ENCODE measurements at places on chromosomes 1 and 21. TPM values are rescaled to one million over a fixed set of nuclear protein-coding genes. Genes with fewer than 3 reads are reported as not detected.

Gene DNAJC28
- total RNA-seq, result 0.94 TPM

Gene VAV3
- 0.38 TPM for total RNA-seq

Gene C1orf116
- total RNA-seq, result not detected

Gene RHEX
- not detected for total RNA-seq

Gene GOLT1A
- total RNA-seq, result 0.09 TPM

Gene LRRIQ3
- total RNA-seq, result 0.63 TPM

Gene IRF6
- 7.9 TPM for total RNA-seq

Gene NCMAP
- total RNA-seq, result not detected

Gene CYP4Z1
- not detected for total RNA-seq

Gene HPDL
- 1.4 TPM for total RNA-seq

Gene SYTL1
- total RNA-seq, result under 0.01 TPM

Gene BLACAT1
- total RNA-seq, result not detected

Gene RUNX3
- total RNA-seq, result under 0.01 TPM

Gene OR2L5
- not detected for total RNA-seq

Gene CHIT1
- total RNA-seq, result not detected

Gene GNAT2
- total RNA-seq, result not detected

Gene KLHL21
- 20.2 TPM for total RNA-seq

Gene ERICH3
- total RNA-seq, result not detected

Gene ZBTB17
- total RNA-seq, result 64.3 TPM

Gene CDKN2C
- 10.3 TPM for total RNA-seq

Gene OLFML2B
- total RNA-seq, result 0.28 TPM

Gene DNALI1
- 1.5 TPM for total RNA-seq

Gene KRTAP11-1
- total RNA-seq, result not detected

Gene TRIM45
- 1.3 TPM for total RNA-seq

Gene PROK1
- not detected for total RNA-seq

Gene LCE1E
- total RNA-seq, result not detected

Gene PFKFB2
- total RNA-seq, result 1.1 TPM

Gene NPPB
- 0.54 TPM for total RNA-seq

Gene WDTC1
- total RNA-seq, result 15.8 TPM

Gene RAB7B
- 0.09 TPM for total RNA-seq

Gene AKR7A3
- 0.28 TPM for total RNA-seq

Gene RBP7
- not detected for total RNA-seq

Gene TNFRSF9
- 0.27 TPM for total RNA-seq

Gene KIAA0319L
- 23.6 TPM for total RNA-seq

Gene HFM1
- under 0.01 TPM for total RNA-seq

Gene SERTAD4
- total RNA-seq, result 1.4 TPM

Gene OR14A2
- total RNA-seq, result not detected

Gene DYNLT4
- total RNA-seq, result 0.09 TPM

Gene SLAMF8
- total RNA-seq, result not detected

Gene RNF115
- 13.4 TPM for total RNA-seq

Gene RTCA
- total RNA-seq, result 38.0 TPM

Gene PITHD1
- total RNA-seq, result 36.0 TPM

Gene WNT2B
- 8.6 TPM for total RNA-seq

Gene LCE3C
- not detected for total RNA-seq

Gene LHX4
- not detected for total RNA-seq

Gene MCM3AP
- total RNA-seq, result 66.5 TPM

Gene SLC22A15
- total RNA-seq, result 0.47 TPM

Gene CAPZB
- total RNA-seq, result 110 TPM

Gene BEND5
- total RNA-seq, result not detected

Gene NCAM2
- total RNA-seq, result 0.38 TPM

Gene ASPM
- 12.6 TPM for total RNA-seq

Gene LCE1B
- total RNA-seq, result not detected

Gene CFAP126
- total RNA-seq, result not detected

Gene NBPF3
- total RNA-seq, result 10.4 TPM

Gene ETV3L
- not detected for total RNA-seq

Gene LCE2B
- not detected for total RNA-seq

All from endothelial cell of coronary artery (primary cell).